ENCODE measurements at places on chromosomes 6 and 20. TPM values are rescaled to one million over a fixed set of nuclear protein-coding genes. Genes with fewer than 3 reads are reported as not detected.

GRCh38 chr6:14867802-14868201 lies 378.1 kb upstream of the JARID2 start:
- no peak overlapping the region for H3K4me3 ChIP-seq
- peaks cover 8% of the 10 kb centered on the region for H3K4me1 ChIP-seq
- no peak for DNase-seq
- H3K27ac ChIP-seq = no peak overlapping the region
- H3K27me3 ChIP-seq = no peaks in the 10 kb centered on the region

GRCh38 chr6:56694002-56694401 lies 51.3 kb upstream of the DST start:
- H3K36me3 ChIP-seq = no peaks in the 10 kb centered on the region
- H3K4me3 ChIP-seq = no peak overlapping the region
- peaks cover 12% of the 10 kb centered on the region for H3K27me3 ChIP-seq
- DNase-seq = no peak
- no peaks in the 10 kb centered on the region for H3K4me1 ChIP-seq
- no peak overlapping the region for H3K27ac ChIP-seq

GRCh38 chr20:17888044-17888443 lies 80.5 kb downstream of the SNX5 start:
- no peak for DNase-seq
- H3K27me3 ChIP-seq = peaks cover 55% of the 10 kb centered on the region
- H3K27ac ChIP-seq = no peak overlapping the region
- H3K4me3 ChIP-seq = no peak overlapping the region
- H3K4me1 ChIP-seq = no peaks in the 10 kb centered on the region

NOX3 gene
- not detected for total RNA-seq

RSPH4A gene
- 0.09 TPM for total RNA-seq
